ENCODE measurements at places on chromosomes 4 and X.

DNA sequence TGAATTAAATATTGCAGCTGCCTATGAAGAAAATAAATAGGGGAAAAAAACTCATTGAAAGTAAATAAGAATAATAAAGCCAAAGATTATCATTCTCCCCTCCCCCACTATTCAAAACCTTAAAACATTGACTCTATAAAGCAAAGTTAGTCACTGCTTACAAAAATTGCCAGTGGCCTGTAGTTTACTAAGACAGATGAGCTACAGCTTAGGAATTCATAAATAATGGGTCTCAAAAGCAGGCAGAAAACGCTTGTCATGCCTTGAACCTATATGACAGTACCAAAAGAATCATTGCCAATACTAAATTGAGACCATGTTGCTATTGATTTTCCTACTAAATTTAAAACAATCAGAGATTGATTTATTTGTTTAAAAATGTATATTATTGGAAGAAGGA lies 78.9 kb downstream of the SLC10A7 start:
- peak; percentile 25 for DNase-seq

GRCh38 chrX:130885996-130886395 lies 17.0 kb downstream of the ENOX2 start:
- DNase-seq, result no peak

DNA sequence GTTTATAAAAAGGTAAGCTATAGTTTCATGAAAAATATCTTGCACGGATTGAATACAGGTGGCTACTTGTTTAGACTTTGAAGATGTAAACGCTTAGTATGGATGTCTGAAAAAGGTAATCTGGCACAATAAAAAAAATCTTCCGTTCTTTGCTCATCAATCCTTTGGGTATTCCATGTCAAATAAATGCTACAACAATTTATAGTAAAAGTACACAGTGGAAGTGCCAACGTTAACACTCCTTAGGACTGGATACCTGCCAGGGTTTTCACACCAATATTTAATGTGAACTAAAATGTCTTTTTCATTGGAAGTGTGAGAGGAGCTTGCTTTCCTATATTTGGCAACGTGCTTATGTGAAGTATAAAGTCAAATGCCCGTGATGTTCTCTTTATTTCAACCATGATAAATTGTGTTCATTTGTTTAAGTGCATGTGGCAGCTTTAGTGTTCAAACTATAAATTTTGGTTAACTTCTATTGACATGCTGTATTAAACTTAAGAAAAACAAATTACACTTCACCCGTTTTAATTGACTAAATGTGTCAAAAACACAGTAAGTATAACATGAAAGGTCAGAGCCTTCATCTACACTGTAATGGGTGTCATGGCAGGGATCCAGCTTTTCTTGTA lies 121.7 kb upstream of the HAND2 start:
- no peak for DNase-seq

- DNase-seq, result no peak
Observed at GRCh38 chr4:69600013-69600412, 39.4 kb downstream of the UGT2A2 start.

GRCh38 chrX:97229318-97229717 lies 345.6 kb downstream of the RPA4 start:
- DNase-seq, result no peak

- DNase-seq, result no peak
Observed at GRCh38 chrX:49247346-49247745, 12.1 kb downstream of the CCDC22 start.

GRCh38 chr4:14864365-14865030 lies 137.8 kb upstream of the CPEB2 start:
- no peak for DNase-seq
